ENCODE measurements at places on chromosomes 16 and 17. TPM values are rescaled to one million over a fixed set of nuclear protein-coding genes. Genes with fewer than 3 reads are reported as not detected.

PTGES3L gene
- polyA plus RNA-seq: 0.62 TPM

TLCD1 gene
- 13.8 TPM for polyA plus RNA-seq

FGF11 gene
- polyA plus RNA-seq: 0.22 TPM

LRRC3C gene
- not detected for polyA plus RNA-seq

NIP7 gene
- 35.1 TPM for polyA plus RNA-seq

RAMP2 gene
- 2.4 TPM for polyA plus RNA-seq

GRCh38 chr17:74814453-74814852, 38.3 kb upstream of the NAT9 start:
- H3K4me3 ChIP-seq: no peak overlapping the region
- H3K27me3 ChIP-seq: no peaks in the 10 kb centered on the region
- no peaks in the 10 kb centered on the region for H3K4me1 ChIP-seq
- H3K27ac ChIP-seq: no peak overlapping the region
- H3K36me3 ChIP-seq: no peaks in the 10 kb centered on the region

DNA sequence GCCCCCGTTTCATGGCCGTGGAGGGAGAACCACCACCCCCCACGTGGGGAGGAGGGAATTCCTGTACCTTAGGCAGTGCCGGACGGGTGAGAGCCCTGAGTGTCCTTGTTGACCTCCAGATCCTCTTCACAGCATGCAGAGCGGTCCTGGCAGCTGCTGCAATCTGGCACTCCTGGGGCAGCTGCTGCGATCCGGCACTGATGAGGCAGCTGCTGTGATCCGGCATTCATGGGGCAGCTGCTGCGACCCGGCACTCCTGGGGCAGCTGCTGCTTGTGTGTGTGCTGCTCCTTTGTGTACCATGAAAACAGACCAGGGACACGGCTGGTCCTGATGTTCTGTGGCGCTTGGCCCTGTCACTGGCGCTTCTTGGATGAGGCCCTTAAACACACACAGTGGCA, 12.8 kb downstream of the ZNF778 start:
- H3K4me1 ChIP-seq: no peaks in the 10 kb centered on the region
- H3K36me3 ChIP-seq: peaks cover 56% of the 10 kb centered on the region
- H3K4me3 ChIP-seq: no peak overlapping the region
- no peak overlapping the region for H3K27ac ChIP-seq
- no peaks in the 10 kb centered on the region for H3K27me3 ChIP-seq

DNA sequence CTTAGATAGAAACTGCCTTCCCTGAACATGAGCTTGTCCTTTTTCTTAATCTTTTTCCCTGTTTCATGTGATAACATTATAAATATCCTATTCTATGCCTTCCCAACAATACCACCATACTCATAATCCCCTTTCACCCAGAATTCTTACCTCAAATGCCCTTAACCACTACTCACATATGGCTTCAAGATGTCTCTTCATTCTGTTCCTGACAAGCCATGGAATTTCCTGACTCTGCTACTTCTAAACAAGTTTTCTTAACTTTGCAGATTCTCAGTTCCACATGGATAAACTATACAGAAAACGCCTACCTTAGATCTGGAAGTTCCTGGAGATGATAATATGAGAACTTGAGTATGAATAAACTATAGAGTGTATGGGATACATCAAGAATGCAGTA, 1217.8 kb downstream of the CDH8 start:
- DNase-seq: no peak
- no peaks in the 10 kb centered on the region for H3K36me3 ChIP-seq
- H3K4me1 ChIP-seq: no peaks in the 10 kb centered on the region
- H3K4me3 ChIP-seq: no peak overlapping the region

DNA sequence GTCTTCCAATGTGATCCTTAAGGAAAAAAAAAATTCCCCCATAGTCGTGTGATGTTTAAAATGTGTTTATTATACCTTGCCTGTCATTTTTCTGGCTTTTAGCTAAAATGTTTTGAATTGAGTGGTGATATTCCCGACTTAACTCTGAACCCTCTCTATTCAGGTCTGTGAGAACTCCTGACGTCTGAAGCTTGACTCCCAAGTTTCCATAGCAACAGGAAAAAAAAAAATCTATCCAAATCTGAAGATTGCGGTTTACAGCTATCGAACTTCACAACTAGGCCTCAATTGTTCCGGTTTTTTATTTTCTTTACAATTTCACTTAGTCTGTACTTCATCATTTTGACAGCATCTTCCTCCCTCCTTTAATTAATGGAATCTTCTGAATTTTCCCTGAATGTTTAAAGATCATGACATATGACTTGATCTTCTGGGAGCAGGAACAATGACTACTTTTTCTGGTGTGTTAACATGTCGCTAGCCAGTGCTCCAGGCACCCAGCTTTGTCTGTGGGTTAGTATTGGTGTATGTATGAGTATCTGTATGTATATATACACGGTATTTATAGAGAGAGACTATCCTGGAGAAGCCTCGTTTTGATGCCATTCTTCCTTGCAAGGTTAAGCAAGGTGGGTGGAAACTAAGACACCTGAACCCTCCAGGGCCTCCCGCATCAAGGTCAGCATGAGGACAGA, 12.8 kb upstream of the HSBP1 start:
- no peak overlapping the region for H3K4me3 ChIP-seq
- no peak for DNase-seq
- H3K4me1 ChIP-seq: no peaks in the 10 kb centered on the region
- H3K27ac ChIP-seq: no peak overlapping the region

GRCh38 chr16:31388535-31388934, 4.6 kb upstream of the ITGAD start:
- H3K4me1 ChIP-seq: peaks cover 14% of the 10 kb centered on the region
- DNase-seq: no peak
- no peak overlapping the region for H3K27ac ChIP-seq
- H3K27me3 ChIP-seq: peaks cover 6% of the 10 kb centered on the region

DNA sequence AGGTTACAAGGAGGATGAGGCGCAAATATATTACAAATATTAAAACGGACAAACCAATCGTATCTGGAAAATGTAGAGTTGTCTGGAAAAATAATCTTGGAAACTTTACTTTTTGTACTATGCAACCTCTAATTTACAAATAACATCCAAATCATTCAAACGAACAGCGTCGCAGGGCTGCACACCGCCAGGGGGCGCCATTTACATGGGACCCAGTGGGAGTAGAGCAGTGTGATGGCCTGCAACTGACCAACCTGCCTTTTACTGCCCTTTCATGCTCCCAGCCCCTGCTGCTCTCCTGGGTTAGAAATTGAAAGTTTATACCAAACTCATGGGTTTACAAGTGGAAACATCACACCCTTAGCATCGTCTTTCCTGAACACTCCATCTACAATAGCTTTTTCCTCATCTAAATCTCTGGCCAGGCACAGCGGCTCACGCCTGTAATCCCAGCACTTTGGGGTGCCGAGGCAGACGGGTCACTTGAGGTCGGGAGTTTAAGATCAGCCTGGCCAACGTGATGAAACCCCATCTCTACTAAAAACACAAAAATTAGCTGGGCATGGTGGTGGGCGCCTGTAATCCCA, 10.0 kb downstream of the PITPNC1 start:
- peaks cover 14% of the 10 kb centered on the region for H3K4me1 ChIP-seq
- no peaks in the 10 kb centered on the region for H3K27me3 ChIP-seq
- DNase-seq: peak; percentile 61
- H3K27ac ChIP-seq: no peak overlapping the region
- no peak overlapping the region for H3K4me3 ChIP-seq

- H3K27ac ChIP-seq: no peak overlapping the region
- H3K36me3 ChIP-seq: no peaks in the 10 kb centered on the region
- H3K4me1 ChIP-seq: no peaks in the 10 kb centered on the region
- no peak for DNase-seq
These were observed 1011.6 kb downstream of the KCNJ18 start for GRCh38 chr17:22703786-22704441.

DNA sequence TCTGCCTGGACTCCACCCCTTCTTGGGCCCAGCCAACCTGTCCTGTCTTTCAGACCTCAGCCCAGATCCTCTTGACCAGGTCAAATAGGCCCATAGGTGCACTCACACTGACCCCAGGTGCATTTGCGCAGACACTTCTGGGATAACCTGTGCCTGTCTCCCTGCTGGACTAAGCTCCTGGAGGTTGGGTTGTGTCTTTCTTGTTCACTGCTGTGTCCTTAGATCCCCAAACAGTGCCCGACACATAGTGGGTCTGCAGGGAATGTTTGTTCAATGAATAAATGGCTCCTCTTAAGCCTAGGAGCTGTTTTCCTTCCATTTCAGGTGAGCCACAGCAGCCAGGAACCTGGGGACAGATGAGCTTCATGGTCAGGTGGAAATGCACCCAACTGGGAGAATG, 48.9 kb downstream of the NLRP1 start:
- no peaks in the 10 kb centered on the region for H3K4me1 ChIP-seq
- no peak overlapping the region for H3K4me3 ChIP-seq
- H3K27ac ChIP-seq: no peak overlapping the region
- H3K36me3 ChIP-seq: peaks cover 23% of the 10 kb centered on the region
- no peak for DNase-seq

DNA sequence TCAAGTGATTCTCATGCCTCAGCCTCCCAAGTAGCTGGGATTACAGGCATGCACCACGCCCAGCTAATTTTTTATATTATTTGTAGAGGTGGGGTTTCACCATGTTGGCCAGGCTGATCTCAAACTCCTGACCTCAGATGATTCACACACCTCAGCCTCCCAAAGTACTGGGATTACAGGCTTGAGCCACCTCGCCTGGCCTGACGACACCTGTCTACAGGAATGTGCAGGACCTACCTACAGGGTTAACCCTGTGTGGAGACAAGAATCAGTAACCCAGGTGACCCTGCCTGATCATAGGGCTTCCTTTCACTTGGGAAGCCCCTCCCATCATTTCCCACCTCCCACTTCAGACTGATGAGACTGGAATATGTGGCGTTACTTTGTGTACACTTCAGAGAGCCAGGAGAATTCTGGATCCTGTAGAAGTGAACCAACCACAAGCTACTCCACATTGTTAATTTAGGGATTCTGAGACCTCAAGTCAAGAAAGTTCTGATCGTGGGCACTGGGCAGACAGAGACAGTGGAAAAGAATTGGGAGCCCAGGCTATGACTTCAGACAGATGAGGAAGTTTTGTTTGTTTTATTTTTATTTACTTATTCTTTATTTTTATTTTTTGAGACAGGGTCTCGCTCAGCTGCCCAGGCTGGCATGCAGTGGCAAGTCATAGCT, 5.7 kb upstream of the MILR1 start:
- no peaks in the 10 kb centered on the region for H3K27me3 ChIP-seq
- H3K36me3 ChIP-seq: no peaks in the 10 kb centered on the region
- 0 out of 2 replicates have a peak, but pooled peaks cover under 1% of the 10 kb centered on the region for H3K4me1 ChIP-seq
- no peak overlapping the region for H3K27ac ChIP-seq
- no peak overlapping the region for H3K4me3 ChIP-seq

- DNase-seq: no peak
- no peak overlapping the region for H3K27ac ChIP-seq
- no peaks in the 10 kb centered on the region for H3K27me3 ChIP-seq
- no peaks in the 10 kb centered on the region for H3K4me1 ChIP-seq
These were observed 1104.1 kb downstream of the CDH11 start for GRCh38 chr16:64017796-64018195.

- no peaks in the 10 kb centered on the region for H3K27me3 ChIP-seq
- no peak overlapping the region for H3K4me3 ChIP-seq
- H3K27ac ChIP-seq: no peak overlapping the region
- H3K36me3 ChIP-seq: no peaks in the 10 kb centered on the region
- no peak for DNase-seq
These were observed 10.8 kb upstream of the LGALS3BP start for GRCh38 chr17:78990349-78991016.

DNA sequence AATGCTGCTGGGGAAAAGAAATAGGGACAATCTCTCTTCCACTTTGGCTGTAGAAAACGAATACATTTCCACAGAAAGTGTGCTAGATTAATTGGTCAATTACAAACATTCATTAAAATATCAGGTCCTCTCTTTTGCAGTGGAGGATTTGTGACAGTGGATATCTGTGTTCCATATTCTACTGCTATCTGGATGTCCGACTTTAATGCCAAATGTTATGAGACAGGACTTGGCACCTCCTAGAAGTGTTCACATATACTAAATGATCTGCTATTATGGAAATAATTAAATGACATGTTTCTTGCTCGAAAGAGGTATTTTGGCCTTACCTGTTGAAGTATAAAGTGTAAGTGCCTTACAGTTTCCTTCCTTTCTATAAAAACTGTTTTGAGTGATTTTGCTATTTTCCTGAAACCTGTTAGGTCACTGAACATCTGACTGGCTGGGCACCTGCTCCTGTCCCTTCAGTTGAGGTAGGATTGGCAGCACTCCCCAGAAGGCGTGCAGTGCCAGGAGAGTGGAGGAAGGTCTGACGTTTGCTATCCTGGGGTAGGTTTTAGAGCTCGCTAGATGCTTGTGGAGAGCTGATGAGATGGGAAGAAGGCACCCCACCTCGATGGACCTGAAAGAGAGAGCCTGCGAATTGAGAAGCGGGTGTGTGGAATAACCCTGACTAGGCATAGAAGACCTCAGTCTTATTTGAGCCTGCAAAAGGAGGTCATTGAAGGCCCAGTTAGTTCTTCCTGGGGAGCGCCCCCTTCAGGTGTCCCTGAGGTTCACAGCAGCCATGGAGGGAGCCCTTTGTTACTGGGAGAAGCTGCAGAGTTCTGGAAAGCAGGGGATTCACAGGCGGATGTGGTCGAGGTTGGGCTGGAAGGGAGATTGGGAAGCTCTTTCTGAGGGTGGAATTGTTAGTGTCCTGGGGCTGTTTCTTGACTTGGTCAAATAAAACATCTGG, 159.4 kb upstream of the ZNF267 start:
- peak; percentile 37 for DNase-seq
- no peaks in the 10 kb centered on the region for H3K27me3 ChIP-seq
- peaks cover 15% of the 10 kb centered on the region for H3K4me1 ChIP-seq
- H3K27ac ChIP-seq: peak overlapping the region; percentile 92
- no peaks in the 10 kb centered on the region for H3K36me3 ChIP-seq

- no peaks in the 10 kb centered on the region for H3K36me3 ChIP-seq
- no peaks in the 10 kb centered on the region for H3K27me3 ChIP-seq
- H3K27ac ChIP-seq: no peak overlapping the region
- DNase-seq: no peak
- peaks cover 29% of the 10 kb centered on the region for H3K4me1 ChIP-seq
- no peak overlapping the region for H3K4me3 ChIP-seq
These were observed 38.5 kb upstream of the CORO6 start for GRCh38 chr17:29661213-29661612.

DNA sequence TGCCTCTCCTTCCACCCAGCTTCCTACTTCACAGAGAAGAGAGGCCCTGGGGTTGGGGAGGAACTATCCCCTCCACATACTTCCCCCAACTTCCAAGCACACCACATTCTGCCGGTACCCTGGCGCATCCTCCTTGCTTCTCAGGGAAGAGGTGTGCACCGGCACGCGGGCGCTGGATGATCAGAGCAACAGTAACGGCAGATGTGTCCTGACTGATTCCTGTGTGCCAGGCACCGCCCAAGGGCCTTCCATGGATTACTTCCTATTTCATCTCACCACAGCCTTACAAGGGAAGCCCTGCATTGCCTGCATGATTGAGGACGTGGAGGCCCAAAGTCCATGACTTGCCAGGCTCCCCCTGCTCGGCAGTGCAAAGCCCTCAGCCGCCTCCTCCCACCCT, 21.1 kb upstream of the MLKL start:
- DNase-seq: no peak
- H3K27ac ChIP-seq: no peak overlapping the region
- H3K27me3 ChIP-seq: no peaks in the 10 kb centered on the region
- H3K4me1 ChIP-seq: peaks cover 8% of the 10 kb centered on the region
- no peaks in the 10 kb centered on the region for H3K36me3 ChIP-seq

- H3K4me3 ChIP-seq: no peak overlapping the region
- DNase-seq: no peak
- no peak overlapping the region for H3K27ac ChIP-seq
- no peaks in the 10 kb centered on the region for H3K36me3 ChIP-seq
- no peaks in the 10 kb centered on the region for H3K4me1 ChIP-seq
- no peaks in the 10 kb centered on the region for H3K27me3 ChIP-seq
These were observed 506.9 kb downstream of the RBFOX1 start for GRCh38 chr16:7839568-7839967.

- H3K27ac ChIP-seq: no peak overlapping the region
- no peak for DNase-seq
- H3K4me1 ChIP-seq: no peaks in the 10 kb centered on the region
- H3K36me3 ChIP-seq: no peaks in the 10 kb centered on the region
These were observed 7.6 kb downstream of the SLC25A10 start for GRCh38 chr17:81719410-81720266.

Data from GM23248 (cell line).